ENCODE measurements at places on chromosomes 3 and 15. TPM values are rescaled to one million over a fixed set of nuclear protein-coding genes. Genes with fewer than 3 reads are reported as not detected.

GRCh38 chr3:172803489-172803888 is 53.0 kb downstream of the ECT2 start:
- peak overlapping the region; percentile 22 for H3K27ac ChIP-seq
- no peaks in the 10 kb centered on the region for H3K27me3 ChIP-seq
- no peak for DNase-seq

GRCh38 chr3:170911051-170911450 is 2.6 kb upstream of the EIF5A2 start:
- no peak overlapping the region for H3K27ac ChIP-seq
- H3K4me1 ChIP-seq = peaks cover 19% of the 10 kb centered on the region
- DNase-seq = no peak
- H3K4me3 ChIP-seq = no peak overlapping the region
- no peaks in the 10 kb centered on the region for H3K27me3 ChIP-seq
- peaks cover 3% of the 10 kb centered on the region for H3K36me3 ChIP-seq

CCDC191 gene
- 1.7 TPM for total RNA-seq

GRCh38 chr3:188687389-188687788 is 484.4 kb upstream of the TPRG1 start:
- H3K36me3 ChIP-seq = no peaks in the 10 kb centered on the region
- H3K4me1 ChIP-seq = peaks cover 31% of the 10 kb centered on the region
- no peak overlapping the region for H3K27ac ChIP-seq
- no peak for DNase-seq

DNA sequence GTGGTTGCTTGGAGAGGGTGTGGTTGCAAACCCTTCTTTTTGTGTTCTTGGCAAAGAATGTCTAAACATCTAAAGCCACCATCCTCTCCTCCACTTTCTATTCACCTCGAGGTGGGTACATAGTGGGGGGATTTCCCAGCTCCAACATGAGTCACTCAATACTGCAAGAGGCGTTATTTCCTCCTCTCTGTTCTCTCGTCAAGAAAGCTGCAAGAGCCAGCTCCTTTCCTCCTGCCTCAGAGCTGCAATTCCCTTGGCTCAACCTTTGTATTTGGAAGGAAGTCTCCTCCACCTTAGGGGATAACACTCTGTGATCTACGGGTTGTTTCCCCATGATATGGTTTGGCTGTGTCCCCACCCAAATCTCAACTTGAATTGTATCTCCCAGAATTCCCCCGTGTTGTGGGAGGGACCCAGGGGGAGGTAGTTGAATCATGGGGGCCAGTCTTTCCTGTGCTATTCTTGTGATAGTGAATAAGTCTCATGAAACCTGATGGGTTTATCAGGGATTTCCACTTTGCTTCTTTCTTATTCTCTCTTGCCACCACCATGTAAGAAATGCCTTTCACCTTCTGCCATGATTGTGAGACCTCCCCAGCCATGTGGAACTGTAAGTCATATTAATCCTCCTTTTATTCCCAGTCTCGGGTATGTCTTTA is 138.4 kb downstream of the PLCL2 start:
- H3K36me3 ChIP-seq = peaks cover 34% of the 10 kb centered on the region
- H3K27me3 ChIP-seq = no peaks in the 10 kb centered on the region
- peak; percentile 81 for DNase-seq
- peak overlapping the region; percentile 92 for H3K27ac ChIP-seq
- H3K4me3 ChIP-seq = peak overlapping the region; percentile 71

PPP1R14D gene
- not detected for total RNA-seq

GOLGA6D gene
- total RNA-seq = not detected

GRCh38 chr3:20574746-20575145 is 388.7 kb upstream of the SGO1 start:
- H3K4me1 ChIP-seq = no peaks in the 10 kb centered on the region
- no peak overlapping the region for H3K4me3 ChIP-seq
- DNase-seq = no peak
- no peaks in the 10 kb centered on the region for H3K36me3 ChIP-seq
- no peak overlapping the region for H3K27ac ChIP-seq

DNA sequence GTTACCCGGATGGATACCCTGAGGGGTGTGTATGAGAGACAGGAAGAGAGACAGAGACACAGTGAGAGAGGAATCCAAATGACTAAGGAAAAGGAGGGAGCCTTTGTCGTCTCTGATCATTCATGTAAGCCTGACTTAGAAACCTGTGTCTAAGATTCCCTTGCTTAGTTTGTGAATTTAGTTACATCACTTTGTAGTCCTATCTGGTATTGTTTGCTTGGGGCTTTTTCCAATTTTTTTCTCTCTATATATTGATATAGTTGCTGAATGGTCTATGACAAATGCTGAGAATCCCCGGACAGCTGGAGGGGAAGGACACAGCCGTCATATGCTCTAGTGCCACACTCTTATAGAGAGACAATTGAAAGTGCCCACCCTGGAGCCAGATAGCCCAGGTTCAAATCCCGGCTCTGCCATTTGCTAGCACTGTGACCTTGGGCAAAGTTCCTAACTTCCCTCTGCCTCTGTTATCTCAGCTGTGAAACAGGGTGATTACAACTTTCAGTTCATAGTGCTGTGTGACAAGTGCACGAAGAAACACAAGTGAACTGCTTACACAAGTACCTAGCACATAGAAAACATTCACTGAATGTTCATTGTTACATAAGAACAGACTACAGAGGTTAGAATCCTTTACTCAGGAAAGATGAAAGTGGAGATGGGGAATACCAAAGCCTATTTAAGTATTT is 6.0 kb downstream of the SLC24A5 start:
- H3K27ac ChIP-seq = no peak overlapping the region
- DNase-seq = no peak
- H3K36me3 ChIP-seq = no peaks in the 10 kb centered on the region
- no peak overlapping the region for H3K4me3 ChIP-seq
- no peaks in the 10 kb centered on the region for H3K4me1 ChIP-seq

GOLGA8Q gene
- not detected for total RNA-seq

PAQR5 gene
- total RNA-seq = not detected

- no peaks in the 10 kb centered on the region for H3K4me1 ChIP-seq
- peaks cover 2% of the 10 kb centered on the region for H3K27me3 ChIP-seq
- no peak overlapping the region for H3K27ac ChIP-seq
Observed at GRCh38 chr3:37554364-37554763, 307.3 kb upstream of the CTDSPL start.

DNA sequence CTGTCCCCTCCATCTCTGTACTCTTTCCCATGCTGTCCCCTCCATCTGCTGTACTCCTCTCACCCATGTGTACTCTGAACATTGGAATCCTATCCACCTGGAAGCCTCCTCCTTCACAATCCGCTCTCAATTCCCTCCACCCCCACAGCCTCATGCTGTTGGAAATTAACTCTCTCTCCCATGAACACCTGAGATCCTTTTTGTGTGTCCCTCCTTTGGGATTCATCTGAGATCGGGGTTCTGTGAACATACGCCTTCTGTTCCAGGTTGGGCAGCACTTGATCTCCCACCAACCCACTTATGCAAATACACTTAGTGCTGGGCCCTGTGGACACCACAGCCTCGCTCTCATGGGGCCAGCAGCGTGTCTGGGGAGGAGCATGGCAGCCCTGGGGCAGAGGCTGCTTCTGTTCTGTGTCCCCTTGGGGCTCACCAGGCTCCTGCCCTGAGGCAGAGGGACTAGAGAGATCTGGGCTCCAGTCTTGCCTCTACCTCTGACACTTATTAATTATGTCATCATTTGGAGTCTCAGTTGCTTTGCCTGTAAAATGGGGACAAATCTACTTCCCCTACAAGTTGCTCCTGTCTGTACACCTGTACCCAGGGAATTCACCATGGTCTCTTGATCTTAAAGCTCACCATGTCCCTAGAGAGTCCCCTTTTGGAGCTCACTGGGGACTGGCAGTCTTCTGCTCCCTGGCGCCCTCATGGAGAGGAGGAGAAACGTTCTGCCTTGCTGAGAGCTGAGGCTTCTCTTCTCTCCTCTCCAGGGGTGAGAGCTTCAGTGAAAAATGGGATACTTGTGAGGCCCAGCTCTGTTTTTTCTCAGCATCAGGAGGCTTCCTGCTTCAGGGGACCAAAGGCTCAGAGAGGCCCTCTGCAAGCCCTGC is 42.7 kb downstream of the ITGA11 start:
- no peak overlapping the region for H3K4me3 ChIP-seq
- DNase-seq = no peak
- H3K27ac ChIP-seq = no peak overlapping the region
- H3K27me3 ChIP-seq = peaks cover 22% of the 10 kb centered on the region
- H3K4me1 ChIP-seq = peaks cover 2% of the 10 kb centered on the region

- no peak overlapping the region for H3K4me3 ChIP-seq
- H3K4me1 ChIP-seq = no peaks in the 10 kb centered on the region
- no peak for DNase-seq
- H3K36me3 ChIP-seq = no peaks in the 10 kb centered on the region
- H3K27me3 ChIP-seq = no peaks in the 10 kb centered on the region
Observed at GRCh38 chr15:83565138-83565537, 88.8 kb upstream of the ADAMTSL3 start.

GRCh38 chr15:56792211-56792610 is 58.9 kb upstream of the ZNF280D start:
- H3K4me3 ChIP-seq = no peak overlapping the region
- DNase-seq = no peak
- peaks cover 1% of the 10 kb centered on the region for H3K36me3 ChIP-seq
- no peak overlapping the region for H3K27ac ChIP-seq
- H3K4me1 ChIP-seq = peaks cover 2% of the 10 kb centered on the region

DNA sequence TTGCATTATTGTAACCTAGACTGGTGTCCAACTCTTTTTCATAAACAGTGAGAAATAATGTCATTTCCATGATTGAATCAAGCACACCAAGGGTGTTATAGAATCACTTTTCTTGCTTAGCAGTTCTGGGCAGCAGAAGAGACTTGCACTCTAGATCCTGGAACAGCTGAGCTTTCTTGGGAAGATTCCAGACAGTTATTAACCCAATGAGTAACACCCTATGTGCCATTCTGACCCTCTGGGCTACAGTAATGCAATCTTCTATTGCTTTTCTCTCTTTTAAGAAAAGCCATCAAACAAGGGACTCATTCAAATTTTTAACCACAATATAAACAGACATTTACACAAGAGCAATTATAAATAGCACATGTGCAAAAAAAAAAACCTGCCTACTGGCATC is 39.3 kb upstream of the USP3 start:
- no peak overlapping the region for H3K27ac ChIP-seq
- H3K4me3 ChIP-seq = no peak overlapping the region
- H3K4me1 ChIP-seq = peaks cover 24% of the 10 kb centered on the region

DNA sequence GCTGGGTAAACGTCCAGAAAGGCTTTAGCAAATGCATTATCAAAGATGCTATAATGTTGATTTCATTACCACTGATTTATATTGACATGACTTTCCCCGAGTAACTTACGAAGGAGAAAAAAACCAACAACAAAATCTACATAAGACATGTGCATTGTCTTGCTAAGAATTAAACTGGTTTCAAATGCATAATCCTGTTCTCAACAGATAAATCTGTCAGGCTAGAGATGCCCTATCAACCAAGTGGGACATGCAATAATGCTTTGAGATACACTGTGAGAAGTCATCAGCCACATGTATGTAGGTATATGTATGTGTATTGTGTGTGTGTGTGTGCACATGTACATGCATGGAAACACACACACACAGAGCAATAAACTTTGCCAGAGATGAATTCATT is 195.6 kb downstream of the MEIS2 start:
- peaks cover 2% of the 10 kb centered on the region for H3K27me3 ChIP-seq
- no peaks in the 10 kb centered on the region for H3K36me3 ChIP-seq
- DNase-seq = no peak
- H3K4me3 ChIP-seq = no peak overlapping the region

ENTPD3 gene
- not detected for total RNA-seq

- H3K4me3 ChIP-seq = no peak overlapping the region
- no peaks in the 10 kb centered on the region for H3K27me3 ChIP-seq
- no peak for DNase-seq
- H3K27ac ChIP-seq = no peak overlapping the region
Observed at GRCh38 chr3:142035308-142035922, 113.9 kb downstream of the TFDP2 start.

DNA sequence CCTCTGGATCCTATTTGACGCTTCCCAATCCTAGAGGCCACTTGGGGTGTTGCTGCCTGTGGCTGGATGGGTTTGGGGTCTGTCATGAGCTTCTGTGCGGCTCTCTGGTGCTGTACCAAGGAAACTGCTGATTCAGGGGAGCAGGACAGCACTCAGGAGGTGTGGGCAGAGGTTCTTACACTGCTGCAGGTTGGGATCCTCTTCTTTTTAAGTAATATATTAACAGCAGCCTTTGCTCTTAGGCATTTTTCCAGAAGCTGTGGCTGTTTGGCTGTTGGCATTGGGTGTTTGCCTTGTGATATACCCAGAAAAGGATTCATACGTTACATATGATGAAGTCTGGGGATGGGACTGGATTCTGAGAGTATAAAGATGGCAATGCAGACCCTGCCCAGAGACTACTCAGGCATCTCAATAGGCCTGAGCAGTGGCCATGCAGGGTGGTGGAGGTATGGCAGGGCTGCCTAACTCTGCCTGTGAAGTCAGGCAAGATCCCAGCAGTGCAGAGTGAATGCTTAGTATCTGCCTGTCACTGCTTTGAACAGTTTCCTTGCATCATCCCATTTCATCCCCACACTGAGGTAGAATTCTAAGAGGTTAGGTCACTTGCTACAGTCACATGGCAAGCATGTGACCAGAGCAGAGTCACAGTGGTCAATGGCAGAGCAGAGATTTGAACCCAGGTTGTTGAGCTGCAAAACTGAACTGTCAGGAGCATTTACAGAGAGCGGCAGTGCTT is 3.9 kb downstream of the ABHD6 start:
- no peak overlapping the region for H3K27ac ChIP-seq
- H3K27me3 ChIP-seq = peaks cover 1% of the 10 kb centered on the region
- H3K4me3 ChIP-seq = no peak overlapping the region

GRCh38 chr3:7843441-7843840 is 658.2 kb upstream of the LMCD1 start:
- no peak overlapping the region for H3K4me3 ChIP-seq
- H3K36me3 ChIP-seq = no peaks in the 10 kb centered on the region
- no peaks in the 10 kb centered on the region for H3K4me1 ChIP-seq

- H3K4me3 ChIP-seq = no peak overlapping the region
- DNase-seq = peak; percentile 6
- H3K4me1 ChIP-seq = peaks cover 7% of the 10 kb centered on the region
- no peaks in the 10 kb centered on the region for H3K27me3 ChIP-seq
Observed at GRCh38 chr3:114456742-114457141, 162.9 kb downstream of the TIGIT start.

DAZL gene
- total RNA-seq = not detected

DNA sequence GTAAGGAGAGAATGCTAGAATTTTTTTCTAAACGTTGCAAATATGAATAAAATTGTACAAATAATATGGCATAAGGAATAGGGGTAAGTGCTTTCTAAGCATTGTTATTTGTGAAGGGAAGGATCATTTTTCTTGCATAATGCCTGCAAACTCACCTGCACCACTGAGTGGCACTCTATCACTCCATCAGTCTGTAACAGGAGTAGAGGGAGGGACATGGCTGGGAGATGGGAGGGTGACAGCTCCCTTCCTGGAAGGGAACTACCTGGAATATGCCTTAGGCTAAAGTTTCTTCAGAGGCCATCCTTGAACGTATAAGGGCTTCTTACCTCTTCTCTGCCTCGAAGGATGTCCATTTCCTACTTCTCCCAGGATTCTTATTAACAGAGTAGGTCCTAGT is 3.0 kb downstream of the NAALADL2 start:
- H3K27me3 ChIP-seq = no peaks in the 10 kb centered on the region
- no peak for DNase-seq
- H3K27ac ChIP-seq = no peak overlapping the region
- H3K4me3 ChIP-seq = no peak overlapping the region
- no peaks in the 10 kb centered on the region for H3K4me1 ChIP-seq

GRCh38 chr15:47566610-47567009 is 150.7 kb upstream of the SEMA6D start:
- no peaks in the 10 kb centered on the region for H3K36me3 ChIP-seq
- no peak overlapping the region for H3K27ac ChIP-seq
- no peaks in the 10 kb centered on the region for H3K4me1 ChIP-seq
- no peak overlapping the region for H3K4me3 ChIP-seq
